ENCODE measurements at places on chromosomes 13 and 19. TPM values are rescaled to one million over a fixed set of nuclear protein-coding genes. Genes with fewer than 3 reads are reported as not detected.

SIX5 gene
- 6.7 TPM for polyA plus RNA-seq

DNA sequence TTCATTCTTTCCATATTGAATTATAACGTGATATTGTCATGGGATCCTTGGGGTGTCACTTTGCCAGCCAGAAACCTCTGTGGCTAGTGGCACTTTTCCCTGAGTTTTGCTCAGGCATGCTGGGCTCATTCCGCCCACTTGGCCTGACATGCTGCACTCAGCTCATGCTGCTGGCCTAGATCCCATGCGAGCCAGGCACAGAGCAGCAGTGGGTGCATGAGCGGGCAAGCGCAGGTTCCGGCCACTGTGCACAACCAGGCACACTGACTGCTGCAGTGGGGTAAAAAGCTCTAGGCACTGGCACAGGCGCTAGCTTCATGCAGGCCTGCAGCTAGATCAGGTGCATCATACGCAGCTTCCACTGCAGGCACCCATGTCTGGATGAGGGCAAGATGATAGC, 221.2 kb downstream of the MAB21L1 start:
- DNase-seq: no peak

DNA sequence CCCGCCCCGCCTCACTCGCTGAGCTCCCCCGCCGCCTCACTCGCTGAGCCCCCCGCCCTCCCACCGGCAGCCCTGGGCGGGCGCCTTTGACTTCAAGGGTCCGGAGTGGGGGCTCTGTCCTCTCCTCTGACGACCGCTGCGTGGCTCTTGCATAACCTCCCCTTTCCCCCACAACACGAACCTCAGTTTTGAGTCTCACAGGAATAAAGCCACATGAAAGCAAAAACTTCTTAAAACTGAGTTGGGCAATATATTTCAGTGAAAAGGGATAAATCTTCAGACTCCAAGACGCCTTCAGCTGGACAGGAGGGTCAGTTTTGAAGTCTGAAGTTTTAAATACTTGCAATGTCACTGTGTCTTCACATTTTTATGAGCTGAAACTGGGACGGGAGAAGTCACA, 70.6 kb upstream of the C13orf46 start:
- no peak for DNase-seq

KLK2 gene
- not detected for polyA plus RNA-seq

DNA sequence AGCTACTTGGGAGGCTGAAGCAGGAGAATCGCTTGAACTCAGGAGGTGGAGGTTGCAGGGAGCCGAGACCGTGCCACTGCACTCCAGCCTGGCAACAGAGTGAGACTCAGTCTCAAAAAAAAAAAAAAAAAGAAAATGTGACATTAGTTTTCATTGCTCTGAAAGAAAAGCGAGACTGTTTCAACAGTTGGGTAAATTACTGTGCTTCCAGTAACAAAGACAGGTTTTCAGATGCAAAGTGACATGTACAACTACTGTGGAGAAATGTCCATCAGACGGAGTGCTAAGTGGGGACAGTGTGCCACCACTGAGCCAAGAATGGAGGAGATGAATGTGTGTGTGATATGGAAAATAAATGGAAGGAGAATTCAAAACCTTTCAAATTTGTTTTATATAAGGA, 24.2 kb upstream of the SLC15A1 start:
- no peak for DNase-seq

ATP4A gene
- polyA plus RNA-seq: not detected

GRCh38 chr19:18865106-18865972, 30.6 kb downstream of the CERS1 start:
- DNase-seq: no peak

CALR3 gene
- not detected for polyA plus RNA-seq

PRKCG gene
- 0.09 TPM for polyA plus RNA-seq

Measured in AG04450 (cell line).